Stimulated activated CD8-positive, alpha-beta memory T cell treated with anti-CD3 and anti-CD28 coated beads, Interleukin-4, amount 100 ng/mL, for 4 hours (primary cell): ENCODE measurements at places on chromosomes 3 and 15.

- DNase-seq, result no peak
These were observed 862.7 kb upstream of the SEMA6D start for GRCh38 chr15:46854564-46854963.

DNA sequence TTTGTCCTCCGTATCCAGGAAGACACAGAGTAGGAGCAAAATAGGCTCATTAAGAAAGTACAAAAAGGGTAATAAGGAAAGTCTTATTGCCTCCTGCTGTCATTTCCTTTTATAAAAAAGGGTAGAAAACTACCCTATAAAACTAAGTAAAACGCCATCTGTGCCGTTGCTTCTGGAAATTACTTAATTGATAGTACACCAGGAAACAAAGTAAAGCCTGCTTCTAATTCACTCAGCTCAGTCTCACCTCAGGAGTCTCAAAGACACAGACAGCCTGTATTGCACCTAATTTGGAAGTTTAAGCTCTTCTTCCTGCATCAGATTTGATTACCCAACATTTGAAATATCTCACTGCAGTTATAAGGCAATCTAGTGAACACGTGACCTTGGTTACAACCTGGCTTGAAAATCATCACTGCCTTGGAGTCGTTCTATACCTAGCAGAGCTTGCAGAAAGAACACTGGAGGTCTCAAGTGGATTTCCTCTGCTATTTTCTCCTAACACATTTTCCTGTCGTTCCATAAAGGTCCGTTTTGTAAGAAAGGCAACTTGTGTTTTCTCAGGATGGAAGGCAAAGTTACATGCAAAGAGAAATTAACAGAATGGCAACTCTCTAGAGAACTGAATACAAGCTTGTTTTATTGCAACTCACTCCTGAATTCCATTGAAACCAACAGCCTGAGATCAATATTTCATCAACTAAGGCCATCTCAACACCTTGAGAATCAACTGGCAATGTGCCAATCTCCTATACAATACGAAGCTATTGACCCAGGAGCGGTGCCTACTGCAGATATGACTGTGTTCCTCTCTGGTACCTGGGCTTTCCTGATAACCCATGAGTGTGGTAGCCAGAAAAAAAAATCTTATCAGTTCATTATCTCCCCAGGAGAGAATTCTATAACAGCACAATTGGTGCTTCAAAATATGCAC is 203.3 kb upstream of the LMCD1 start:
- no peak for DNase-seq

DNA sequence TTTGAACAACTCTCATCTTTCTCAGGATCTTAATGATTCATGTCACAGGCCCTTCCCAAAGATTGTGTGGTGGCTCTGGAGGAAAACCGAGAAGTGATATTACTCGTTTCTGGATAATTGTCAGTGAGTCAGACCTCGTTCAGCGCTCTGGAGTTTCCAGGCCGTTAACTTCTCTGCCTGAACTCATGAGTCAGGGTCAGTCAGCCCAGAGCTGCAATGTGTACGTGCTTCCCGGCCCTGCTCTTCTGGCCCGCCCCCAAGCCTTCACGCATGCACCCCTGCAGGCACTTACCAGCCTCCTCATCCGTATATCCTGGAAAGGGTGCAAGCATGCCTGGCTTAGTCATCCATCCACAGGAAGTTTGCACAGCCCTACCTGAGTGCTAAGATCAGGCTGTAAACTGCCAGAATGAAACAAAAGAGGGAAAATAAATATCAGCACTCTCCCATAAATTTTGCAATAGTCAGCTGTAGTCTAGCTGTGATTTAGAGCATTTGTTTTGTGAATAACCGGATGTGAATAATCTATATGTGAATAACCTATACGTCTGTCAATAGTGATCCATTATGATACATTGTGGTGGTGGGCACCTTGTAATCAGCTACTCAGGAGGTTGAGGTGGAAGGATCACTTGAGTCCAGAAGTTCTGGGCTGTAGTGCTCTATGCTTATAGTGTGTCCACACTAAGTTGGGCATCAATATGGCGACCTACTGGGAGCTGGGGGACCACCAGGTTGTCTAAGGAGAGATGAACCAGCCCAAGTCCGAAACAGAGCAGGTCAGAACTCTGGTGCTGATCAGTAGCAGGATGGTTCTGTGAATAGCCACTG is 35.3 kb upstream of the SEMA4B start:
- DNase-seq, result no peak

DNA sequence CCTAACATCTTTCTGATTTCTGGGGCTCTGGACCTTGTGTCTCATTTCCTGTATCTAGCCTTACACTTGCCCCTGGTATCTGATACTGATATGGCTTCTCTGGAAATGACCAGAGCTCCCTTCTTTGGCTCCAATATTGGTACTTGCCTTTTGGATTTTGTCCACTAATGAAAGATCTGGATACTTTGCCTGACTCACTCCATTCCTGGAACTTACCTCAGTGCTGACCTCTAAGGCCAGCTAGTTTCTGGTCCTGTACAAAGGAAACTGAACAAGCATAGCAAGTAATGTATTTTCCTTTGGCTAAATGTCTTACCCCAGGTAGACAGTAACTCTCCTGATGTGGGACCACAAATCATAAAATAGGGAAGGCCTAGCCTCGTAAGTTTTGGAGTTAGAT is 93.8 kb upstream of the SLC4A7 start:
- DNase-seq, result no peak

DNA sequence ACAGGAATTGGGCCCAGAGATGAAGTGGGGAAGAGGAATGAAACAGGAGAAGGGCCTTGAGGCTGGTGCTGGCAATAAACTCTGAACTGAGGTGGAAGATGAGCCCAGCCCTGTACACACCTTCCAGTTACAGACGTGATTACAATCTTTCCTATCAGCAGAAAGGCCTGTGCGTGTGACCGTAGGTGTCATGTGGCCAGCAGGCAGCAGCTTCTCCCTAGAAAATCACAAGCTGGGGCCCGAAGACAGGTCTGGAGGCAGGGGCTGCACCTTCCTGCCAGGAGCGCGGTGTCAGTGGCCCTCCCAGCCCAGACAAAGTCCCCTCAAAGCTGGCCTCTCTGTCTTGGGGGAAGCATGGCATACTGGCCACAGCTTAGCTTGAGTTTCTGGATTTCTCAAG is 16.7 kb upstream of the PIGZ start:
- DNase-seq, result no peak

- no peak for DNase-seq
These were observed 64.3 kb upstream of the GATM start for GRCh38 chr15:45442507-45443135.

DNA sequence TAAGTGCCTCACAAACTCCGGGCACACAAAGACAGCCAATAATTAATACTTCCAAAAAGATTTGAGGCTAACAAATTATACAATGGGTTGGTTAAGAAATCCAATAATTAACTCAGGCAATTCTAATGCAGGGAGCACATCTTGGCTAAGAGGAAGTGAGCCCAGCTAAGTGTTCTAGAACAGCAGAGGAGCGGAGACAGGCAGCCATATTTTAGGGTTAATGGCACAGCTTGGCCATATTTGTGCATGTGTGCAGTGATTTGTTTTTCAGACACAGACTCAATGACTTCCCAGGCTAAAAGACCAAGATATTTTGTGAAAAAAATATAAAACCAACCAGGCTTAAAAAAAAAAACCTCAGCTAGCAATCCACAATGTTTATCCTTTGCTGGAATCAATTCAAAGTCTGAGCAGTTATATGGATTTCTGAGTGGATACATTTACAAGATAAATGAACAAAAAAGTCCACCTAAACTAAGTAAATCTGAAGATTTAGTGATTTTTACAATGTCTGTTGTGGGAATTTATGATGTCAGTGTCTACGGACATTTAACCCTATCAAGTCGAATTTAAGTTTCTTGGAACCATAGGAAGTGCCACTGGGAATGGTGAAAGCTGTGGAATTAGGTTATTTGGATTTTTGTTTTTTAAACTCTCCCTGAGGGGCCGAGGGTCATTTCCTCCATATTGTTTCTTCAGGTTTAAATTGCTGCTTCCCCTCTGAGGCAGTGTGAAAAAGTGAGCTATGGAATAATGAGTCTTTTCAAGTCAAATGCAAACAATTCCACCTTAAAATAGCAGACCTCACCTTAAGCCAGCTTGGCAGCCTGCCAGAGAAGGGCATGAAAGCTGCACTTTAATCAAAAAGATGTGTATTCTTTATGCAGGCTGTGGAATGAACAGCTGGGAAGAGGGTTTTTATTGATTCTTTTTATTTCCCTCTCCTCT is 413.7 kb upstream of the TBL1XR1 start:
- no peak for DNase-seq

- DNase-seq, result no peak
These were observed 97.2 kb downstream of the FAM43A start for GRCh38 chr3:194782698-194783404.

GRCh38 chr3:41960826-41961750 is 815 bp downstream of the ULK4 start:
- peak; percentile 17 for DNase-seq

DNA sequence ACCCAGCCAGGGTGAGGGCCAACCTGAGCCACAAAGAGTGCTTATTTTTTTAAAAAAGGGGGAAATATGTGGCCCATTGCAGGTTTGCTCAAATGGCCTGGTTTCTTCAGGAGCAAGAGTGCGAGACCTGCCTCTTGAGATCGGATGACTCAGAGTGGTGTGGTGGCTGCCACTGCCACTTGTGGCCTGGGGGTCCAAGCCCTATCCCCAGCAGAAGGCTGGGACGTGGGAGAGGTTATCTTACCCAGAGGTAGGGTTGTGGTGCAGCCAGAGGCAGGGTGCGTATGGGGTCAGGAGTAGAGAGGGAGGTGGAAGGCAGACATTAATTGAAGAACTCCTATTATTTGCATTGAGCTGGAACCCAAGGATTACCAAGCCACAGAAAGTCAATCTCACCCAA is 83.2 kb upstream of the SMAD3 start:
- DNase-seq, result no peak

DNA sequence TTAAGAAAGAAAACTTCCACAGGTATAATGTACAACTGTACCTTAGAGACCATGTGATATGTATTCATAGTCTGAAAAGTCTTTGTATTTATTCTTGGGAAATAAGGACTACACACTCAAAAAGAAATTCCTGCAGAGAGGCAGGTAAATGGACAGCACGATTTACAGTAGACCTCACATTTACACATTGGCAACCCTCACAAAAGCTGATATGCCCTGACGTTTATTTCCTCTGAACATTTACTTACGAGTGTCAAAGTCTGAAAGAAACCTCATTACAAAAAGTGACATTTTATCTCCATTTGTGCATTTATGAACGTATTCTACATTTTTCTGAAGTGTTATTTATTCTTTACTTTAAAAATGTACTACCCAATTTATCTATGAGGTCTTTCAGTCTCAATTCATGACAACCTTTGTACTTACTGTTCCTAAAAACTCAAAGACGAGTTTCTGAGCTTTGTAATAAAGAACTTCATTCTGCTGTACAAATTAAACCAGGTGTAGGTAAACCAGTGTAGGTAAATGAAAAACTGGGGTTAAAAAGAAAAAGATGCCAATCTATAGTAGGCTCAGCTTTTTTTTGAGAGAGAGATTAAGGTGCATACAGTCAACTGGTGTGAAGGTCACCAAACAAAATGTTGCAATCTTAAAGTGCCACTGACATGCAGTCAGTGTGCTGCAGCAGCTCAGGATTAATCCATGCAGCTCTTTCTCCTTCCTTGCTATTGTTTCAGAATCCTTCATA is 44.3 kb downstream of the THRB start:
- DNase-seq, result no peak
